ENCODE measurements at places on chromosomes 11 and 22. TPM values are rescaled to one million over a fixed set of nuclear protein-coding genes. Genes with fewer than 3 reads are reported as not detected.

GRCh38 chr11:67033661-67034166 lies 10.8 kb downstream of the SYT12 start:
- peak; percentile 99 for DNase-seq

- DNase-seq = no peak
Observed at GRCh38 chr11:97610000-97610399, 1220.2 kb downstream of the JRKL start.

DNA sequence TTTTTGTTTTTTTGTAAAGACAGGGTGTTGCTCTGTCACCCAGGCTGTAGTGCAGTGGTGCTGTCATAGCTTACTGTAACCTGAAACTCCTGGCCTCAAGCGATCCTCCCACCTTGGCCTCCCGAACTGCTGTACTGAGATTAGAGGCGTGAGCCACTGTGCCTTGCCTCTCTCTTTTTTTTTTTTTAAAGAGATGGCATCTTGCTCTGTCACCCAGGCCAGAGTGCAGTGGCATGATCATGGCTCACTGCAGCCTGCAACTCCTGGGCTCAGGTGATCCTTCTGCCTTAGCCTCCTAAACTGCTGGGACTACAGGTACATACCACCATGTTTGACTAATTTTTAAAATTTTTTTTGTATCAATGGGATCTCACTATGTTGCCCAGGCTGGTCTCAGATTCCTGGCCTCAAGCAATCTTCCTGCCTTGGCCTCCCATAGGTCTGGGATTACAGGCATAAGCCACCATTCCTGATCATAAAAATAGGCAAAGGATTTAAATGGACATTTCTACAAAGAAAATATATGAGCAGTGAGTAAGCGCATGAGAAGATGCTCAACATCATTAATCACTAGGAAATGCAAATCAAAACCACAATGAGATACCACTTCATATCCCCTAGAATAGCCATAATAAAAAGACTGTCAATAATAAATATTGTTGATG lies 17.3 kb upstream of the CLNS1A start:
- DNase-seq = peak; percentile 70

DNA sequence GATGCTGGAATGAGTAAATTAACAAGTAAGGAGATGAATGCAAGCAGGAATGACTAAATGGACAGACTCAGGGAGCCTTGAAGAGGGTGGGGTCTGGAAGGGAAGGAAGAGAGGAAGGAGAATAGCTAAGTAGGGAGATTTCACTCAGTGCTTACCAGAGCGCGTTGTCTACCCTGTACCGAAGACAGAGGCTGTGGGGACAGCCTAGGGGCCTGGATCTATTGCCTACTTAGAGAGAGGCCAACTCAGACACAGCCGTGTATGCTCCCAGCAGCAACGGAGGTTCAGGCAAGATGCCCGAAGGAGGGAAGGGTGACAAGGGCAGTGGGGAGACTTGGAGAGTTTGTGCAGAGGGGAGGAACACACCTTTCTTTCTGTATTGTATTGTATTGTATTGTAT lies at the start of gene FOLR2:
Gene FOLR2, plus strand, starts transcription at position 157 of the 400 bp plus-strand sequence. CDS start 1,791 bp downstream, outside the sequence.
- DNase-seq = no peak

ZBED5 gene
- 30.8 TPM for total RNA-seq

- DNase-seq = no peak
Observed at GRCh38 chr22:33894515-33894914, 25.8 kb downstream of the LARGE1 start.

Data from IMR-90 (cell line).